Activated naive CD8-positive, alpha-beta T cell treated with anti-CD3 and anti-CD28 coated beads, Interleukin-2, amount 10 ng/mL, durations not matched to agents 7 days and 5 days (primary cell): ENCODE measurements at places on chromosomes 12 and 14. TPM values are rescaled to one million over a fixed set of nuclear protein-coding genes. Genes with fewer than 3 reads are reported as not detected.

- no peak for DNase-seq
Observed at GRCh38 chr14:37138898-37139297, 33.5 kb downstream of the SLC25A21 start.

DNA sequence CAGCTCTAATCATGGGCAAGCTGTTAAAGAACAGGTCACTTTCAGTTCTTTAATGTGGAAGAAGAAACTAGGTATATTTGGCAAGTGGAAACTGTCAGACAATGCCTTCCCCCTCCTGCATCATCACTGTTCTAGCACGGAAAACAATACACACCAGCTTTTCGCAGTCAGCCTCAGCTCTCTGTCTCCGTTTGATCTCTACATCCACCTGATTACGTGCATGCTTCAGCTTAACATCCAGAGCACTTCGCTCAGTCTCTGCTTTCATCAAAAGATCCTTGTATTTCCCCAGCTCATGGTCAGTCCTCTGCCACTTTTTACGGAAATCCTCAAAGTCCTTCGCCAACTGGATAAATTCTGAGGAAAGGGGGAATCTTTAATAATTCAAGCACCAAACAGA lies 19.0 kb downstream of the RACGAP1 start:
- no peak for DNase-seq

DNA sequence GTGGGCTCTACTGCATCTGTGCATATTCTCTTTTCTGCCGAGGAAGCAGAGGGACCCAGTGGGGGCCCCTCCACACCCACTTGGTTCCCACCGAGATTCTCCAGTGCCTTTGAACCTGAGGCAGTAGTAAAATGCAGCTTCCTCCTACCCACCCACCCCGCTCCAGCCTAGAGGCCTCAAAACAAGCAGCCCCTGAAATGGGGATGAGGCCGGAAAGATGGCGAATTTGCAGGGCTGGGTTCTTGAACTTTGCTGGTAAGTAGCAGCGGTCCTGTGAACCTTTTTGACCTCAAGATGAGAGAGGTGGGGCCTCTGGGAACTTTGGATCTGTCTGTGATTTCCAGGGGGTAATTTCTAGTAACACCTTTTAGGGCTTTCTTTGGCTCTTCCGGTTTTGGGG lies 15.4 kb downstream of the PLEKHG3 start:
- peak; percentile 15 for DNase-seq

- DNase-seq = no peak
Observed at GRCh38 chr14:53622447-53622846, 334.2 kb downstream of the BMP4 start.

DNA sequence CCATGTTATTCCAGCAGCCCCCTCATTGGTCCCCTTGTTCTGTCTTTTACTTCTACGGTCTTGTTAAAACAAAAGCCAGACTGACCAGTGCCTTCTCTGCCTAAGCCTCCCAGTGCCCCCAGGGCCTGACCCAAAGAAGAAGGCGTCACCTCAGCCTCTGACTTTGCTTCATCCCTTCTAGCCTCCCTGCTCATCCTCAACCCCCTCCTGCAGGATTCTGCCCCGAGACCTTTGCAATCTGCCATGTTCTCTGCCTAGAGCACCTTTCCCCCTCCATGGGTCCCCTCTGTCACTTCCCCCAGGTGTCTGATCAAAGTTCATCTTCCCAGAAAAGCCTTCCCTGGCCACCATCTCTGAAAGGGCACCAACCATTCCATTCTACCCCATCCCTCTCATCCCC lies 7.9 kb upstream of the RBM19 start:
- DNase-seq = no peak

- no peak for DNase-seq
Observed at GRCh38 chr14:96383445-96383844, 8.5 kb upstream of the AK7 start.

DNA sequence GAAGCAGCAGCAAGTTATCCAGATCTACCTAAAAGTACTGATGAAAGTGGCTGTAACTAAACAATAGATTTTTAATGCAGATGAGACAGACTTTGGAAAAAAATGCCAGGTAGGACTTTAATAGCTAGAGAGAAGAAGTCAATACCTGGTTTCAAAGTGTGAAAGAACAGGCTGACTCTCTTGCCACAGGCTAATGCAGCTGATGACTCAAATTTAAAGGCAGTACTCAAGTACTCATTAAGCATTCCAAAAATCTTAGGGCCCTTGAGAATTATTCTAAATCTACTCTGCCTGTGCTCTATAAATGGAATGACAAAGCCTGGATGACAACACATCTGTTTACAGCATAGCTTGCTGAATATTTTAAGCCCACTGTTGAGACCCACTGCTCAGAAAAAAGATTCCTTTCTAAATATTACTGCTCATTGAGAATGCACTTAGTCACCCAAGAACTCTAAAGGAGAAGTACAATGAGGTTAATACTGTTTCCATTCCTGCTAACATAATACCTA lies 68.6 kb upstream of the SYT1 start:
- no peak for DNase-seq

GRCh38 chr14:52835122-52835903 lies 43.9 kb upstream of the GNPNAT1 start:
- no peak for DNase-seq

- no peak for DNase-seq
Observed at GRCh38 chr12:106317406-106318082, 15.0 kb downstream of the TCP11L2 start.

DNA sequence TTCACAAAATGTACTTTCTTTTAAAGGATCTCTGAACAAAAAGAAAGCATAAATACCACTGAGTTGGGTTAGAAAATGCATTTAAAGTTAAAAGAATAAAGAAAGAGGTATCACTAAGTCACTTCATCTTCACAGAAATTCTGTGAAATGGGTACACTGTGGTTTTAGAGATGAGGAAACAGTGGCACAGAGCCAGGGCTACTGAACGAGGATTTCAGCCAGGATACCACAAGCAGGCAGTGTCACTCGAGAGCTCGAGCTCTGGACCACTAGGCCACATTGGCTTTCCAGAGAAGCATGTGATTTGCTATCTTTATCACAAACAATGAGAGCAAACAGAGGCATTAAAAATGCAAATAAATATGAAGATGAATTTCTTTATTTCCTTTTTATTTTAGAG lies 51.0 kb downstream of the WDHD1 start:
- DNase-seq = no peak

DNA sequence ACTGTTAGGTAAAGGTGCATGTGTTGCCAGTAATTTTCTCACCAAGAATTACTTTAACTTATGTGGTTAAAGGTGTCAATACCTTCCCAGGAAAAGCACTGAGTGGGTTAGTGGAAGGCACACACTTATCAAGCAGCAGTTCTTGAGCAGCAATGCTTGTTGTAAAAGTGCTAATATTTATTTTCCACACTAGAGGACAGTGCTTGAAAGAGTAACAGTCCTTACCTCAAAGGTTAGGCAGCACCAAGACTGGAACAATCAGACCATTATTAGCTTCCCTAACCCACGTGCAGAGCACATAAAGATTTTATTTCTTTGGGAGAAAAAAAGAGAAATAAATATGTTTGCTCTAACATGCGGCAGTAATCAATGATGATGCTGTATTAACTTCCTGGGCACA lies 48.8 kb upstream of the KRR1 start:
- no peak for DNase-seq

DNA sequence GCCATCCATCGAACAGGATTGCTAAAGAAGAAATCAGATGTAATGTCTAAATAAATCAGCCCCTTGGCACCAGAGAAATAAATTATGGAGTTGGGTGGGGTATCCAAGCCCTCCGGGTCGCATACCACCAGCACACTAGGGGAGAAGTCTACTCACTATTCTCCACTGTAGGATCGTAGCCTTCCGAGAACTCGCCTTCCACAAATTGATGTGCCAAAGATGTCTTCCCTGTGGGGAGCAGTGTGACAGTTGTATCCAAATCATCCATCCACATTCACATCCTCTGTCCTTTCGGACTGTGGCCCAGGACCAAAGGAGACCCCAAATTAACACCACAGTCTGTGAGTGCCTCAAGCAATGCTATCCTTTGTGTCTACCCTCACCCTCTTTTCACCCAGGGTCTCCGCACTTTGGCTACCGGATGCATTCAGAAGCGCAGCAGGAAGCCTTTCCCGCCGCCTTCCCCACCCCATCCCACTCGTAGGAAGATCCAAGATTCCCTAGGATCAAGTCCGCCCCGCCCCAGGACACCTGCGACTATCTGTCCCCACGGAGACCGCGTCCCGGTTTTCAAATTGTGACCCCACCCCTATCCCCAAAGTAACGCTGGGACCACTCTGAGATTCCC lies 786 bp downstream of the RHEBL1 start:
- no peak for DNase-seq

DNA sequence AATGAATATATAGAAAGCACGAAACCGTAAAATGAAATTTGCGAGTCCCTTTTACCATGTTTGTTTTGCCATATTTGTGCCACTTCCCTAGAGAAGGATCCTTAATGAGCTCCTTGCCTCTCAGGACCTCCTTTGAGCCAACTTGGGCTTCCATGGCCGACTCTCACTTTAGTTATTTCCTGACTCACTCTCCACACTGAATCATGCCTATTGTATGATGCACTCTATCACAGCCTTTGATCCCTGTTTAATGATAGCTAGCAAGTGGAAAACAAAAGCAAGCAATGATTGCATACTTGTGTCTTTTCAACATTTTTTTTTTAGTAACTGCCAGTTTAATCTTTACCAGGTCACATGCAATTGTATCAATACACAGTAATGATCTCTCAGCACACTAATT lies 153.2 kb downstream of the CCER1 start:
- no peak for DNase-seq

DNA sequence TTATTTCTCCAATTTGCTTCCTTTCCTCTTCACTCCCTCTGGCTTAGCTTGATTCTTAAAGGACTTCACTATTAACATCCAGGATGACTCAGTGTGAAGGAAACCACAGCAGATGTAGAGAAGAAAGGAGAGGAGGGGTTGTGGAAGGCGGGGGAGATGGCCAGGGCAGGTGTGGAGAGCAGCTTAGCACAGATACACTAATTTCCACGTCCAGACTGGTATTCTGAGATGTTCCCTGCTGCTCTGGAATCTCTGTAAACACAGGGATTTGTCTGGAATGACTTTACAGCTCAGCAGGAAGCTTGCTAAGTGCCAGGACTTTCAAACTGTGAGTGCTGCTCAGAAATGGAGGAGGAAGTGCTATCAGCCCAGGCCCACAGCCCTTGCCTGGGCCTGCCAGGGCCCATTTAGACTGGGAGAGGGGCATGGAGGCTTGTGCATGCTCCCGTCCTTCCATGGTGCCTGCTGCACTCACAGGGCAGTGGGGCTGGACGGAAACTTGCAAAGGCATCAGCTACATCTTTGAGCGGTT lies 202.5 kb upstream of the DDHD1 start:
- DNase-seq = no peak

DNA sequence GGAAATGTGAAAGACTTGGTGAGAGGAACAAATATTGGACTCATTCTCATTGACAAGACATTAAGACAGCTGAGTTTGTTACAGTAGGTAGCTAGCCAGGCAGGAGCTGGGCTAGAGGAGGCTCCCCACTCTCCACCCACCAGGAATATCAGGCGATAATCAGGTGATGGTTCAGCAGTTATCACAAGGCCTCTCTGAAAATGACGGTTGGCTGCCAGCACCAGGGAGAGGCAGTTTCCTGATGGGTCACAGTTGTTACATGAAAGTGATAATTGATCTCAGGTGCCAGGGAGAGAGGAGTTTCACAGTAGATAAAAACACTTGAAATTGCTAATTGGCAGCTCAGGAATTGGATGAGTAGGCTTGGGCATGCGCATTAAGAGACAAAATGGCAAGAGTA lies 116.5 kb downstream of the TMTC2 start:
- no peak for DNase-seq

- no peak for DNase-seq
Observed at GRCh38 chr14:28083389-28083788, 683.2 kb upstream of the FOXG1 start.

DNA sequence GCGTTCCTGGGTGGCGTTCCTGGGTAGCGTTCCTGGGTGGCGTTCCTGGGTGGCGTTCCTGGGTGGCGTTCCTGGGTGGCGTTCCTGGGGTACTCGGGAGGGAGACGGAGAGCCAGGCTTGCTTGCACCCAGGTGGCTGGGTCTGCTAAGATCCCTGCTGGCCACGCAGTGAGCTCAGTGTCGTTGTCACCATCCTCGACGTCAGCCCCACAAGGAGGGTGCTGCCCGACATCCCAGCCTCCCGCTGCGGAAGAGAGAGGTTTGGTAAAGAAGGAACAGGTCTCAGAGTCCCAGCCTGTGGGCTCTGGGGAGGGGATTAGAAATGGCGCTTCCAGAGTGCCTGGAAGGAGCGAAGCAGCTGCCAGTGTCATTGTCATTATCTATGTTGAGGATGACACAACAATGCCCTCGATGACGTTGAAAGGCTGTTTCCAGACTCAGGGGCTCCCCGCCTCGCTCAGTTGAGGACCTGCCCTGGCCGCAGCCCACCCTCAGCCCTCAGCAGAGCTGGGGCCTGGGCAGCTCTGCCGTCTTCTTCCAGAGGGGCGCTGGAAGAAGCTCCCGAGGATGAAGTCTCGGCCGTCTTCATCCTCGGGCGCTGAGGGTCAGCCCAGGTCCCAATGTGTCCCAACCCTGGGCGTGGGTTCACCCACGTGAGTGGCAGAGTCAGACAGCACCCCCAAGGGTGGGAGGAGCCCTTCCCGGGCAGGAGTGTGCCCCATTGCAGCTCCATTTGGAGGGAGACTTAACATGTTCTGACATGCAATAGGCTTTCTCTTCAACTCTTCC lies 328.8 kb downstream of the ADGRD1 start:
- peak; percentile 7 for DNase-seq

DNA sequence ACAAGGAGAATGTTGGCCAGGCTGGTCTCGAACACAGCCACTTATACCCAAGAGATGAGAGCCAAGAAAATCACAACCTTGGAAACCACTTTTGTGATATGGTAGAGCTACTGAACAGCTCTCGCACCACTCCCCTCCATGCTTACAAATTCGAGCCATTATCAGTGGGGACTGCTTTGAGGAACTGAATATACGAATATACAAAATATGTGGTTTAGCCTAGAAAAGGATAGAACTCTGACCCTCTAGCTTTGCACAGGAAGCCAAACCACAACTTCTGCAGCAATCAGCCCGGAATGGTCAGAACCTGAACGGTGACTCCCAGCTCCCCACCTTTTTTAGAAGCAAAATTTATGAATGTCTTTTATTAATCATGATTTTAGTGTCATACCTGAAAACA lies 129.8 kb upstream of the TMEM132C start:
- no peak for DNase-seq

GRCh38 chr12:4383304-4383865 lies 3.9 kb upstream of the FGF23 start:
- DNase-seq = no peak

- no peak for DNase-seq
Observed at GRCh38 chr12:42996869-42997431, 407.4 kb upstream of the PRICKLE1 start.

Gene AHSA1
- 163 TPM for total RNA-seq

Gene OR9K2
- not detected for total RNA-seq

Gene LMBR1L
- 111 TPM for total RNA-seq

Gene TMTC1
- total RNA-seq = not detected

Gene TRIM9
- total RNA-seq = 2.3 TPM

Gene TOMM20L
- not detected for total RNA-seq

Gene ERBB3
- total RNA-seq = 7.1 TPM

Gene RND1
- 4.9 TPM for total RNA-seq

Gene NAV3
- total RNA-seq = not detected

Gene NELL2
- total RNA-seq = 147 TPM

Gene OR4E2
- not detected for total RNA-seq
